SIG-M5 (cell line): ENCODE measurements at places on chromosomes 6 and 20.

- DNase-seq: no peak
Observed at GRCh38 chr6:1611322-1611571, 1.5 kb downstream of the FOXC1 start.

DNA sequence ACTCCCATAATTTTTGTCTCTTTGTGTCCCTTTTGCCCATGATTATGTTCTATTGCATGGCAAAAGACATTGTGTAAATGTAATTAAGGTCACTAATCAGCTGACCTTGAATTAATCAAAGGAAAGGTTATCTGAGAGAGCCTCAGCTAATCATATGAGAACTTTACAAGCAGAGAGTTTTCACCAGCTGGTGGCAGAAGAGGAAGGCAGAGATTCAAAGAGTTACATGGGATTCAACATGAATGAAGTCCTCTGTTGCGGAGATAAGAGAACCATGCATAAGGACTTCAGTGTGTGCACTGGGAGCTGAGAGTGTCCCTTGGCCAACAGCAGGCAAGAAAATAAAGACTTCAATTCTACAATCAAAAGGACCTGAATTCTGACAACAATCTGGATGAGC lies 494.1 kb upstream of the ARID1B start:
- DNase-seq: no peak

- DNase-seq: no peak
Observed at GRCh38 chr6:151620179-151620578, 126.4 kb downstream of the CCDC170 start.

GRCh38 chr20:34165018-34165619 lies 53.1 kb upstream of the EIF2S2 start:
- DNase-seq: no peak

GRCh38 chr6:2900821-2901644 lies 2.1 kb downstream of the SERPINB9 start:
- no peak for DNase-seq

- DNase-seq: no peak
Observed at GRCh38 chr20:30594112-30594511, 663.4 kb upstream of the DEFB115 start.

DNA sequence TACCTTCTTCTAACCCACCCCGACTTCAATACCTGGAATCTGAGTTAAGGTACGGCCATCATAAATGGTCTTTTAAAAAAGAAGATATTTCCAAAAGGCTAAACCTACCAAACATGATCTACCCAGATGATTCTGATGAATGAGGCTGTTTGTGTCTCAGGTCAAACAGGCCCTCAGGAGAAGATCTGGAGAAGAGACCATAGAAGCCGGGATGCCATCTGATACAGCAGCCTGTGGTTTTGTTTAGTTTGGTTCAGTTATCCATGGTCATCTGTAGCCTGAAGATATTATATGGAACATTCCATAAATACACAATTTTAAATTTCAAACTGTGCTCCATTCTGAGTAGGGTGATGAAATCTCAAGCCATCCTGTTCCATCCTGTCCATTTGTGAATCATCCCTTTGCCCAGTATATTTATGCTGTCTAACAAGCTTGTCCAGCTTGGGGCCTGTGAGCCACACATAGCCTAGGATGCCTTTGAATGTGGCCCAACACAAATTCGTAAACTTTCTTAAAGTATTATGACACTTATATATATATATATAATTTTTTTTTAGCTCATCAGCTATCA lies 4.0 kb upstream of the CAP2 start:
- no peak for DNase-seq

GRCh38 chr6:39765508-39766065 lies 26.6 kb upstream of the DAAM2 start:
- DNase-seq: no peak

- DNase-seq: no peak
Observed at GRCh38 chr6:6569096-6569810, 19.3 kb upstream of the LY86 start.

DNA sequence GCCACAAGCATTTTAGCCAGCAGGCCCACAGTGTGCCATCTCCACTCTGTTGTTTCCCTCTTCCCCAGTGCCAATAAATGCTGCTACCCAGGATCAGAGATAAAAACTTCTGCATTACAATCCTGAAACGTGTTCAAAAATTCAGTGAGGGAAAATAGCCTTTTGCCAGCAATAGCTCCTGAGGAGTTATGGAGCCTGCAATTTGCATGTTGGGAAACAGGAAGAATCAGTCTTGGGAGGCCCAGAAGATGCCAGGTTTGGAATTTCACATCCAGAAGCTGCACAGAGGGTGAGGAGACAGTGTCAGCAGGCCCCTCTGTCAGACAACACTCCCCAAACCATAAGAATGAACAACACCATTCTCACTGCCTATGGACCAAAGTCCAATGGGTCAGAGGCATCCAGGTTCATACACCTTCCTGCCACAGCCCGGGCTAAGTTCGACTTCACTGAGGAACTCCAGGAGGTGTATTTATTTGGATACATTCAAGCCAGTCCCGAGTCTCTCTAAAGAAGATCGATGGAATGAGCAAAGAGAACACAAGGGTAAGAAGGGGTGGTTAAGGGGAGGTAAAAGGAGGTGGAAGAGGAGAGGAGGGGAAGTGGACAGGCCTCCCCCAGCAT lies 20.8 kb downstream of the RRBP1 start:
- DNase-seq: no peak

DNA sequence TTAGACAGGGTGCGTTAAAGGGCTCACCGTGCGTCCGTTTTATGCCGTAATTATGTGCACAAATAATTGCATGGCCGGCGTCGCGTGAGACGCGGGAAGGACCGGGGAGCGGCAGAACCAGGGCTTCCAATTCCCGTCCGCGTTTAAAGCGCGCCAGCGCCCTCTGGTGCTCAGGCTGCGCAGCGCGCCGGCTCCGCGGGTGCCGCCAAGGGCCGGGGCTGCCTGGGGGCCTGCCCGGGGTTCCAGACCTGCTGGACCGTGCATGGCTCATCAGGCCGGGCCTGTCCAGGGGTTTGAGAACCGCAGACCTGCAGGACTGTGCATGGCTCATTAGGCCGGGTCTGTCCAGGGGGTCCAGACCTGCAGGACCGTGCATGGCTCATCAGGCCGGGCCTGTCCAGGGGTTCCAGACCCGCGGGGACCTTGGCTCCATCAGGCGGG lies 369.0 kb downstream of the THBS2 start:
- no peak for DNase-seq

GRCh38 chr6:36660771-36661471 lies 17.6 kb upstream of the CDKN1A start:
- DNase-seq: no peak

DNA sequence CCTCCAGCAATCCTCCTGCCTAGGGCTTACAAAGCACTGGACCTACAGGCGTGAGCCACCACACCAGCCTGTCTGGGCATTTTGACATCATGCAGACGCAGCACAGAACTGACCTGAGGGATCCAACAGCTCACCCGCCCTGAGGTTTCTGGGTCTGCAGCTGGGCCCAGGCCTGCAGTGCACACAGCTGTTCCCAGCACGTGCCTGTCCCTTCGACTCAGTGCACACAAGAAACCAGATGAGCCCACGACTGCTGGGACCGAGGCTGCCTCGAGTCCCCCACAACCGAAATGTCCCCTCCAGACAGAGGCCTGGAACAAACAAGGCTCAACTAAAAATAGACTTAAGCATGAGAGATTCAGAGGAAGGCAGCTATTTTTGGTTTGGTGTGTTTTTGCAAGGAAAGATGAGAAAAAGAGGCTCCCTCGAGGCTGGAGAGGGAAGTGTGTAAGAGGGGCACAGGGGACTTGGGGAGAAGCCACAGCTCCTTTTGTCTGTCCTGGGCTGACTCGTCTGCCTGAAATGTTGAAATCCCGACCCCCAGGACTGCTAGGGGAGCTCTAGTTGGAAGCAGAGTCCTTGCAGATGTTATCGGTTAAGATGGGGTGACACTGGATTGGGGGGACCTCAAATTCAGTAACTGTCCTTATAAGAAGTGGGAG lies 66.3 kb downstream of the YTHDF1 start:
- no peak for DNase-seq

- DNase-seq: no peak
Observed at GRCh38 chr20:1800777-1801176, 94.4 kb upstream of the SIRPA start.

DNA sequence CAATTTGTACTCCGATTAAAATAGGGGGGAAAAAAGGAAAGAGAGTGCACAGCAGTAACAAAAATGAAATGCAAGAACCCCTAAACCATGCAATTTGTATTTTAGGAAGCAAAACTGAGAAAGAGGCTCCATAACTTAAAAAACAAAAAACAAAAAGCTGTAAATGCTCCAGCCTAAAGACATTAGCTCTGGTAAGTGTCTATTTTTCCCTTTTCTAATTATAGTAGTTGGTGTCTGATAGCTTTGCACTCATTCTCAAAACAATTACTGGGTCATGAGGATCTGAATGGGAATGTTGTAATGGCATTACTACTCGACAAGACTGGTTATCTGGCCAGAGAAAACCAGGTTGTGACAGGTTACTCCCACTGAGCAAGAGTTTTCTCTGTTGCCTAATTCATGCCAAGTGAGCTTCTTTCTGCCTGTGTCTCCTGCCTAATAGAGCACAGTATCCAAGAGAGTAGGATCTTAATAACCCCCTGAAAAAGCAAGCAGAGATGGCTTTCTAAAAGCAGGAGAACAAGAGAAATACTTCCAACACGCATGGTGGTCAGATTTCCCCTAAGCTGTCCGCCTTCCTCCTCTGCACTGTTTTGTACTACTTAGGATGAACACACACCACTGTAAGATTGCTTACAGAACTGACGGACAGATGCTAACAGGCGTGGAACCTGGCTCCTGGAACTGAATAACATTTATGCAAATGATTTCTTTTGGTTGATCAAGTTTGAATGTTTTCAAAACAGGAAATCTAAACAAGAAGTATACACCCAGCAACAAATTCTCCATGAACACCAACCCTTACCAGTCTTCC lies 86.4 kb downstream of the FKBP5 start:
- DNase-seq: no peak

GRCh38 chr6:63347599-63347998 lies 27.8 kb upstream of the LGSN start:
- DNase-seq: no peak

- no peak for DNase-seq
Observed at GRCh38 chr20:31720486-31721407, 1.9 kb downstream of the BCL2L1 start.

GRCh38 chr20:34954904-34955230 lies 739 bp downstream of the GSS start:
- no peak for DNase-seq

- DNase-seq: peak; percentile 11
Observed at GRCh38 chr6:90940812-90941481, 354.1 kb upstream of the MAP3K7 start.

DNA sequence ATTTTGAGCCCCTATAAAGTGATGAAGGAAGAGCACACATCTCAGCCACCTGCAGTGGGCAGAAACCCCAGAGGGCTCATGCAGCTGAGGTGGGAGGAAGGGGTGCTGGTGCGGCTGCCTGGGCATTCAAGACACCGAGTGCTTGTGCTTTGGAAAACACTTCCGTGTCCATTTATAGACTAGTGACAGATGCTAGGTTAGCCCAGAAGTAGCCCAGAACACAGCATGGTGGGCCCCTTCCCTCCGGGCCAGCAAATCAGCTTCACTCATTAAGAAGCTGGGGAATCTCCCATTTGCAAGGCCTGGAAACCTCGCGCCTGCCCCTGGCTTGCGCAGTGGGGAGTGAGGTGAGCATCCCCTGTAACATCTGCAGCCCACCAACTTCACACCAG lies 12.9 kb downstream of the BEND3 start:
- DNase-seq: no peak
